Glomerular endothelial cell (primary cell): ENCODE measurements at places on chromosomes 7 and 10. TPM values are rescaled to one million over a fixed set of nuclear protein-coding genes. Genes with fewer than 3 reads are reported as not detected.

DNA sequence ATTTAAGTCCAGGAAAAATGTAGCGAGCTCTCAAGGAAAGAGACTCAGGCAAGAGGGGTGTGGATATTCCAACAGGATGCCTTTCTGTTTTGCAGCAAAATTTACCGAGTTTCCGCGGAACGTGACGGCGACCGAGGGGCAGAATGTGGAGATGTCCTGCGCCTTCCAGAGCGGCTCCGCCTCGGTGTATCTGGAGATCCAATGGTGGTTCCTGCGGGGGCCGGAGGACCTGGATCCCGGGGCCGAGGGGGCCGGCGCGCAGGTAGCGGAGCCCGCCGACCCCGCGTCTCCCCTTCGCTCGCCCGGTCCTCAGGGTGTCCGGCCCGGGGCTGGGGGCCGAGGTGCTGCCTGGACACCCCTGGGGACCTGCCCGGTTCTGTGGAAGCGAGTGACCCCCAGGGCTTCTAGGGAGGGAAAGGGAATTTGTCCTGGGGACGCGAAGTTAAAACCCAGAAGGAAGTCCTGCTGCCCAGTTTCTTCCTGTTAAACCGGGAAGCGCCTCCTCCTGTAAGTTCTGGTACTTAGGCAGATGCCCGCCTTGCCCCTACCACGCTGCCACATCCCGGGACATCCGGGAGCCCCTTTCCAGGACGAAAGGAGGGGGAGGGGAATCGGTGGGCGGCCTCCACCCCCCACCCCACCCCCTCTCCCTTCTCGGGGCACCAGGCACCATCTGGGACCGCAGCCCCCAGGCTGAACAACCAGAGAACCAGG lies 2.5 kb downstream of the VSTM2A start:
- DNase-seq, result no peak

- DNase-seq, result no peak
These were observed 88.3 kb upstream of the AGK start for GRCh38 chr7:141462958-141463357.

GRCh38 chr10:80453056-80453841 lies 861 bp upstream of the TSPAN14 start:
- DNase-seq, result no peak

DNA sequence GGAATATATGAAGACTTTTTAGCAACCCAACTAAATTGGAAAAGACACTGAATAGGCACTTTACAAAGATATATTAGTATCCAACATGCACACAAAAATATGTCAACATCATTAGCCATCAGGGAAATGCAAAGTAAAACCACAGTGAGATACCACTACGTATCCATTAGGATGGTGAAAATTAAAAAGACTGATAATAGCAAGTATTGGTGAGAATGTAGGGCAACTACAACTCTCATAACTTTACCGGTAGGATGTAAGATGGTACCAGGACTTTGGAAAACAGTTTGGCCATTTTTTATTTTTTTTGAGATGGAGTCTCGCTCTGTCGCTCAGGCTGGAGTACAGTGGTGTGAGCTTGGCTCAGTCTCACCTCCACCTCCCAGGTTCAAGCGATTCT lies 13.7 kb upstream of the CCNY start:
- DNase-seq, result no peak

DNA sequence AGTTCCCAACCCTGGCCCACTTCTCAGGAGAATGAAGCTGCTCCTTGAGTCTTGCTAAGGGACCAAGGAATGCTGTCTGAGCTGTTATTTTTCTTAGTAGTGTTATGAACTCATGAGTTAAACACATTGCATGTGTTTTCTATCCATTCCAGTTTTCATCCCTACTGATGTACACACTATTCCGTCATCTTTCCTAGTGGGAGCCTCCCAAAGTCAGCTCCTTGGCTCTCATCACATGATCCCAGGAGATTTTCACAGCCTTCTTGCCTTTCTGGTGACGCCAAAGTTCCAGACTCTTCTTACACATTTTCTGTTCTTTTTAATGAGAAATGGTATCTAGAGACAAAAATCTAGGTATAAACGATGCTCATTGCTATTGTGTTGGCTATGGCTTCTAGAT lies 8.4 kb upstream of the C10orf71 start:
- no peak for DNase-seq

GRCh38 chr7:80359476-80359875 lies 152.4 kb downstream of the GNAT3 start:
- no peak for DNase-seq

DNA sequence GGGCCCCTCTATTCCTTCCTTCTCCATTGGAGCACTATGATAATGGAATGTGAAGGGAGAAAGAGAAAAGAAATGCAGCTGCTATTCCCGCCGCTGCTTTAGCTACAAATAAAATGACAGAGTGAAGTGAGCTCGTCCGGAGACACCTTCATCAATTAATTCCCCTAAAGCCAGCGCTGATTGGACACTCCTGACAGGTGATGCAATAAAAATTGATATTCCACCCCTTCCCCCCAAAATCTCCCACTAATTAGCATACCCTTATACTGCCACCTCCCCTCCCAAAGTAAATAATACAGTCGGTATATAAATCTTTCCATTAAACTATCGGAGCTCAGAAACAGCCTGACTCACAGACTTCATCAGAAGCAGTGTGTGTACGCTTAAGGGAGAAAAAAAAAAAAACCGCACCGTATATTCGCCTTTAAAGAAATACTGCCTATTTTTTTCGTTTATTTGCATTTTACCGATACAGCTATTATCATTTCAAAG lies 7.3 kb downstream of the SKIDA1 start:
- DNase-seq, result no peak

- no peak for DNase-seq
These were observed 200.7 kb downstream of the RAPGEF5 start for GRCh38 chr7:22156205-22156604.

- DNase-seq, result no peak
These were observed 2.0 kb upstream of the GDF10 start for GRCh38 chr10:47297866-47298540.

Gene TEX36
- total RNA-seq, result not detected in 2 replicates

Gene ZNF365
- 0.23 and 0.58 TPM in 2 replicates for total RNA-seq

Gene PAPOLB
- total RNA-seq, result not detected in 2 replicates

Gene NEURL1
- total RNA-seq, result 0.05 and 0.47 TPM in 2 replicates

Gene CHCHD2
- 395 and 453 TPM in 2 replicates for total RNA-seq

Gene CNNM1
- 0.24 TPM in 1 of 2 replicates, not detected in the other for total RNA-seq

Gene ZNF804B
- total RNA-seq, result not detected in 2 replicates

Gene FAM171A1
- 97.8 and 98.1 TPM in 2 replicates for total RNA-seq

Gene SKIDA1
- total RNA-seq, result 0.34 and 1.2 TPM in 2 replicates
